Bronchial epithelial cell (primary cell): ENCODE measurements at places on chromosomes 7 and 10.
A peak's percentile ranks its signal among the peaks of the same experiment; 100 is the strongest.

GRCh38 chr7:138417078-138417700 is 42.9 kb upstream of the TRIM24 start:
- no peak for DNase-seq

DNA sequence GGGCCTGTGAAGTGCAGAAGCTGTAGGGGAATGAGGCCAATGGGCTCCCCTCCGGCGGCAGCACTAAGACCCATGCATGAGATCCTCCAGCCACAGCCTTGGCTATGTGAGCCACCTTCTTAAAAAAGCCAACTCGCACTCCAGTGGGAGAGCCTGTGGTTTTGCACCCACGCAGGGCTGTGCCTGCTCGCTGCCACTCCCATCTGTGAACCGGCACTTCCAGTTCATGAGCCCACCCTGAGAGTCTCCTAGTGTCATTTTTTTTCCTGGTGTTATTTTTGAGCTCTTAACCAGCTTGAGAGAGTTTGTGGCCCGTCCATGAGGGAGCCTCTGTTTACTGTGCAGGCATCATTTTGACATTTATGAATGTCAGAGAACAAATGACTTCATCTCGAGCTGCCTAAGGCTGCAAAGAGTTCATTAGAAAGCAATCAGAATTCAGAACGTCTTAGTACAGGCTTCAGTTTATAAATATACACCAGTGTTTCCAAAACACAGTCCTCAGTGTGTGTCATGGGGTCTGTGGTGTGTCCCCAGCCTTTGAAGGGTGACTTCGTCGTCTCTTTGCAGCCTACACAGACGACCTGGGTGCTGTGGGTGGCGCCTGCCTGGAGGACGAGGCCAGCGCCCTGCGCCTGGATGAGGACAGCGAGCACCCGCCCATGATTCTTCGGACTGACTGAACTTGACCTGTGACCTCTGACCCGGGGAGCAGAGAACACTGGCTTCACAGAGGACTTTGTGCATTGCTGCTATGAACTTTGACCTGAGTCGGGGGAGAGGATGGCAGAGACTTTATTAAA is 40.4 kb downstream of the WIPI2 start:
- DNase-seq: peak; percentile 5

- DNase-seq: no peak
Observed at GRCh38 chr7:2650451-2650850, 18.7 kb downstream of the TTYH3 start.

DNA sequence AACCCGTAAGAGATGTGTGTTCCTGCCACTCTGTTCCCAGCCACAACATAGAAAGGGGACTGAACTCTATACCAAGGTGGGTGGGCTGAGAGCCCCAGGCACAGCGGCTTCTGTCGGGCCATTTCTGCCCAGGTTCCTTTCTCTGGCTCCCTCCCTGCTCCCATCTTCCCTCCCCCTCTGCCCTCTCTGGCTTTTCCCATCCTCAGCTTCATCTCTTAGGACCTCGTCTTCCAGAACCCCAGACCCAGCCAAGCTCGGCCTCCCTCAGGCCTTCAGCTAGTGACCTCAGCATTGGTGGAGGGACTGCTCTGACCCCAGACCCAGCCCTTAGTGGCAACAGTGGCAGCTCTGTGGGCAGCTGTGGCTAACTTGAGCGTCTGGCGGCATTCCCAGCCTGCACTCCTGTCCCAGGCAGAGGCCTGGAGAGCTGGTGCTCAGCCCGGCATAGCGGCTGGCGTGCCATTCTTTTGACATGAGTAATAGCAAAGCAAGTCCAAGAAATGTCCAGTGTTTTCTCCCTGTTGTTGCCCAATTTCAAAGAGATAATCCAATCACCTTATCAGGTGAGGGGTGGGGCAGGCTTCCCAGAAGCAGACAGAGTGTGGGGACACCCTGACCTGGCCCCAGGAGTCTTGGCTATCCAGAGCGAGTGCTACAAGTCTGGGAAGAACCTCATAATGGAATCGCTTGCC is 15.9 kb downstream of the PTPRE start:
- peak; percentile 86 for DNase-seq

DNA sequence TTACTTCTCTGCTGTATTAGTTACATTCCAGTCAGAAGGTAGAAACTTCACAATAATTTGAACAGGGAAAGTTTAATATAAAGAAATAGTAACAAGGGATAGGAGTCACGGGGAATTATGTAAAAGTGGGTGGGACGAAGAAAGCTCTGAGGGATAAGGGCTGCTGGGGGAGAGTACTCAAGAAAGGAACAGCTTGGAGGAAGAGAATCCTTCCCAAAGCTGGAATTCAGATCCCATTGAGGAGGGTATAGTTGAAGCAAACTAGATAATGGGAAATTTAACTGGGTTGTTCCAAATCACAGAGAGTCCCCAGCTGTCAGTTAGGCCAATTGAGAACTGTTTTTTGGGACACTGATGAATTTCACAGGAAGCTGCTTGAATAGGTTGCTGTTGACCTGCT is 53.2 kb upstream of the MACC1 start:
- DNase-seq: no peak

DNA sequence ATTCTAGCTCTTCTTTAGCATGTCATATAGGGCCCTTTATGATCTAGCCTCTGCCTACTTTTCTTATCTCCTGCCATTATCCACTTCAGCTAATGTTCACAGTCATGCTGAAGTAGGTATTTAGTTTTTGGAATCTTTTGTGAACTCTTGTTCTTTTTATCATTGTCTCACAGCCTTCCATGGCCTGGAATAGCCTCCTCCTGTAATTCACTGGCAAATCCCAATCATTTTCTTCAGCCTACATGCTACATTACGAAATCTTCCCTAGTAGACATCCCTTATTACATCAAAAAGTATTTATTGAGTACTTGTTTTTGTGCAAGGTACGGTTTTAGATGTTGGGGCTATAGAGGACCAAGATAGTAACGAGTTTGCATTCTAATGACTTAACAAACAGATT is 3.4 kb upstream of the KIF20B start:
- DNase-seq: no peak

DNA sequence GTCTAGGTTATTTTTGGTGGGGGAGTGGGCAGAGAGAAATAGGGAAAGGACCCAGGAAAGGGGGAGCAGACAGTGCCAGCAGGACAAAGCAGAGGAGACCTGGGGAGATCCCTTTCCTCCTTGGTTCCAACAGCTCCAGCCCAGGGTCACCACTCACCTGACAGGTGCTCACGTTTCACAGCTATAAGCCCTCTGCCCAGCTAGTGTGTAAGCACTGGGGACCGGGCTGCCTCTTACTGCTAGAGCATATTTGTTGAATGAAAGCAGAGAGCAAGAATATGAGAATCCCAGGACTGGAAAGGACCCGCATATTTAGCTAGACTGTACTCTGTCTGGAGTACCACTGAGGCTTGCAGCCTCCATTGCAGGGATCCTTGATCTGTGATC is 6.7 kb downstream of the ZCCHC24 start:
- DNase-seq: no peak

- DNase-seq: no peak
Observed at GRCh38 chr10:86151613-86152012, 215.0 kb downstream of the GRID1 start.

GRCh38 chr7:28132959-28133870 is 47.4 kb downstream of the JAZF1 start:
- DNase-seq: no peak
